H4 (cell line): ENCODE measurements at places on chromosomes 16 and 17.
A peak's percentile ranks its signal among the peaks of the same experiment; 100 is the strongest.

- peak; percentile 86 for DNase-seq
Observed at GRCh38 chr17:41464682-41465081, 2.5 kb downstream of the KRT32 start.

GRCh38 chr16:11098601-11099390, 154.4 kb downstream of the CLEC16A start:
- no peak for DNase-seq

DNA sequence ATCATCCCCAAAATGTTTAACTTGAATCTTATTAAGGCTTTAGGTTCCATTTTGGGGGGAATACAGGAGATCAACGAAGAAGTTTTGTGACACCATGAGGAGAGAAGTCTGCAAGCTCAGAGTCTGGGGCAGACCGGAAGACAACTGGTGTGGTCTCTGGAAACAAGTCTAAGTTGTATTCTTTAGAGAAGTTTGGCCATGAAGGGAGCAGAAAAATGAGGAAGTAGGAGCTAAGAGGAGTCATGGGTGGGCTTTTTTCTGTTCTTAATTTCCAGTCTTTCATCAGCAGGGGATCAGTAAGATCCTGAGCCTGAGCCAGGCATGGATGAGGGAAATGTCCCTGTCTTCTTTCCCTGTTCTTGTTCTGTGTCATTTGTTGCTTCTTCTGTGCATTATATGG, 35.8 kb upstream of the NF1 start:
- DNase-seq = no peak

DNA sequence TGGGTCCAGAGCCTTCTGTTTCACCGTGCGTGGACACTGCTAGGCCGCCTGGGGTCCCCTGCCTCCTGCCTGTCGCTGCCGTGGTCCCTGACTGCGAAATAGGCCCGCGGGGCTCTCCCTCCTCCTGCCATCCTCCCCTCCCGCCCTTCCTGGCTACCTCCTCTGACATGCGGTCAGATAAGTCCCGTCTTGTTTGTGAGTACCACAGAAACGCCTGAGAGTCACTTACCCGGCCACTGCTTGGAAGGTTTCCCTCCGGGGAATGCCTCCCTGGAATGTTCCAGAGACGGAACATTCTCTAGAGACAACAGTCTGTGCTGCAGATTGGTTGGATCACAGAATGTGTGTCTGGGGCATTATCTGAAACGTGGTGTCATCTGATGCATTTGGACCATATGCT, 22.7 kb downstream of the CIBAR2 start:
- DNase-seq = no peak

GRCh38 chr17:65254166-65254565, 117.0 kb downstream of the RGS9 start:
- DNase-seq = no peak

DNA sequence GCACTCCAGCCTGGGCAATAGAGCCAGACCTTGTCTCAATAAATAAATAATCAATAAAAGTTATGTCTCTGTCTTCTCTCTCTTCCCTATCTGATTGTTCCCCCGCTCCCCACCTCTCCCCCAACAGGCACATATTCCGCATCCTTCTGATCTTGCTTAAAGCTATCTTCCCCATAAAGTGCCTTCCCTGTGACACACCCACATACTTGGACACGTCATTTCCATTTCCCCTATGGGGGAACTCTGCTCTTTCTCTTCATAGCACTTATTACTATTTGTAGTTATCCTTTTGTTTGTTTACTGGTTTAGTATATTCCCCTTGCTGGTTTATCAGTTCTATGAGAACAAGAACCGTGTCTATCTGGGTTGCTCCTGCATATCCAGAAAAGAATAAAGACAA, 14.9 kb downstream of the MYO1D start:
- no peak for DNase-seq

DNA sequence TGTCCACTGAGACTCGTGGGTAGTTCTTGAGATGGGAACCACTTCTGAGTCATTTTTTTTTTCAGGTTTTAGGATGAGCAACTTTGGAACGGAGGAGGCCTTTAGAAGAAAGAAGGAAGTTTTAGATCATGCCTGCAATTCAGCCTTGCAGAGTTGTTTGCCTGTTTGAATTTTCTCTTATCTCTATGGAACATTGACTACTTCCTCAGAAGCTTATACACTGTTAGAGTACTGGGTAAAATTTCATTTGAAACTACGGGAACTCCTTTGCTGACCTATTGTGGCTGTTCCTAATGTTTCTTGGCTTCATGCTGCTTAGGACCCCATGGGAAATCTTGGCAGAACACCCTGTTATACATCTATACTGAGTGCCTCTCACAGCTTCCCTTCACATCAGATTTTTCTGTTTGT, 70.8 kb downstream of the MAP2K6 start:
- DNase-seq = no peak
